ENCODE measurements at places on chromosomes 7 and 10.
A peak's percentile ranks its signal among the peaks of the same experiment; 100 is the strongest.

DNA sequence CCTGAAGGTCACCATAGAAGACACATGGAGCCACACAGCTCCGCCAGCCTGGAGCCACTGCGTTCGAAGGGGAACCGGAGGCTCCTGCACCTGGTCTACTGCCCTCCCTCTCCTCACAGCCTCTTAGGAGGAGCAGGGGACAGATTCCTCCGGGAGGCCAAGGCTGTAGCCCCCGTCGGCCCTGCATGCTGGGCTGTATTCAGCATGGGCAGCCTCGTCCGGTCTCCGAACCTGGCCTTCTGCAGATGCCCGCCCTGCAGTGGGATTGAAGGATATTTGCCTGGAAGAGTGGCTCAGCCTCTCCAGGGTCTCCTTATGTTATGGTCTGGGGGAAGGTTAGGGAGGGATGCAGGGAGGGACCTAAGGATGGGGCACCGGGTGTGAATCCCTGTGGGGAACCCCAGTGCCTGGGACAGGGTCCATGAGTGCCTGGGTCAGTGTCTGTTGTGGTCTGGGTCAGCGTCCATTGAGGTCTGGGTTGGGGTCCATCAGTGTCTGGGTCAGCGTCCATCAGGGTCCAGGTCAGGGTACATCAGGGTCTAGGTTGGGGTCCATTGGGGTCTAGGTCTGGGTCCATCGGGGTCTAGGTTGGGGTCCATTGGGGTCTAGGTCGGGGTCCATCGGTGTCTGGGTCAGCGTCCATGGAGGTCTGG, 13.0 kb upstream of the SCART1 start:
- no peaks in the 10 kb centered on the region for H3K27me3 ChIP-seq
- DNase-seq = no peak
- H3K4me1 ChIP-seq = no peaks in the 10 kb centered on the region
- H3K4me3 ChIP-seq = no peak overlapping the region
- H3K36me3 ChIP-seq = no peaks in the 10 kb centered on the region
- no peak overlapping the region for H3K27ac ChIP-seq

DNA sequence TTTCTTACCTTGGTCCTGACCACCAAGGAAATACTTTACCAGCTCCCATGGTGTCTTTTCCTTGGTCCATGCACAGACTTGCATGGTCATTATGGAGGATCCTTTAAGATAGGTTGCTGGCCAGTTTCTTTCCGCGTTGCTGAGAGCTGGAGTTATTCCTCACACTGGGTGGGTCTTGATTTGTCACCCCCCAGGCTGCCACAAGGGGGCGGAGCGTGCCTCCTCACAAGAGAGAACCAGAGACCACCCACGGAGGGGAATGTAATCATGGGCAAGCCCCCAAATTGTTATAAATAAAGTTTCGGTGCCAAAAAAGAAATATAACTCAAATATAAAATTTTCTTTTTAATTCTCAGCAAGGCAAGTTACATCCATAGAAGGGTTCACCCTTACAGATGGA, 10.5 kb upstream of the TRIM24 start:
- H3K36me3 ChIP-seq = no peaks in the 10 kb centered on the region
- no peaks in the 10 kb centered on the region for H3K4me1 ChIP-seq
- H3K4me3 ChIP-seq = no peak overlapping the region
- no peaks in the 10 kb centered on the region for H3K27me3 ChIP-seq

DNA sequence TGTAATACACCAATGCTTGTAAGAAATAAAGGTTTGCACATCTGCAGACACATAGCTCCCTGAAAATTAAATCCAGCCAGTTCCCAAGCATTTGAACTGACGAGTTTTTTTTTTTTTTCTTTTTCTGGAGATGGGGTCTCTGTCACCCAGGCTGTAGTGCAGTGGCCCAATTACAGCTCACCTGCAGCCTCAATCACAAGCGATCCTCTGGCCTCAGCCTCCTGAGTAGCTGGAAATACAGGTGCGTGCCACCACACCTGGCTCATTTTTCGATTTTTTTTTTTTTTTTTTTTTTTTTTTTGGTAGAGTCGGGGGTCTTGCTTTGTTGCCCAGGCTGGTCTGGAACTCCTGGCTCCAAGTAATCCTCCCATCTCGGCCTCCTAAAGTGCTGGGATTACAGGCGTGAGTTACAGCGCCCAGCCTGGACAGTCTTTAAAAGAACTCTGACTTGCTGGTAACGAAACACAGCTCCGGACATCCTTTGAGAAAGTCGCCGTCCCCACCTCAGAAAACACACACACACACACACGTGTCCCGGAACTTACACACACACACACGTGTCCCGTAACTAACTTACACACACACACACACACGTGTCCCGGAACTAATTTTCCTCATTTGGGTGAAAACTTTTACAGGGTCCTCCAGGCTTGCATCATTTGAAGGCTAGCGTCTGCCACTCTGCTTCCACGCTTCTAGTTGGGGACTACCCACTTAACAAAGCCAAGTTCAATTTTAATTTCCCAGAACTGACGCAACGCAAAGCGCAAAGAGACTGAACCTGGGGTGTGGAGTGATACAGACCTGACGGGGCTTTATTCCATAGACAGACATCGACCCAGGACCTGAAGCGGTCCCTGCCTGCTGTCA, 18.6 kb downstream of the OCM2 start:
- H3K27ac ChIP-seq = peak overlapping the region; percentile 79
- DNase-seq = no peak
- peaks cover 10% of the 10 kb centered on the region for H3K4me1 ChIP-seq
- H3K4me3 ChIP-seq = peak overlapping the region; percentile 82
- peaks cover 22% of the 10 kb centered on the region for H3K36me3 ChIP-seq
- no peaks in the 10 kb centered on the region for H3K27me3 ChIP-seq

- H3K4me3 ChIP-seq = no peak overlapping the region
- no peak for DNase-seq
- H3K27ac ChIP-seq = no peak overlapping the region
- H3K4me1 ChIP-seq = no peaks in the 10 kb centered on the region
- H3K27me3 ChIP-seq = no peaks in the 10 kb centered on the region
Measured at GRCh38 chr7:132815696-132816311, 239.5 kb upstream of the PLXNA4 start.

GRCh38 chr10:98106531-98106930, 27.9 kb upstream of the R3HCC1L start:
- no peak for DNase-seq
- no peaks in the 10 kb centered on the region for H3K4me1 ChIP-seq
- no peaks in the 10 kb centered on the region for H3K36me3 ChIP-seq
- H3K27ac ChIP-seq = no peak overlapping the region
- H3K27me3 ChIP-seq = no peaks in the 10 kb centered on the region

- no peaks in the 10 kb centered on the region for H3K27me3 ChIP-seq
- H3K4me3 ChIP-seq = no peak overlapping the region
- no peaks in the 10 kb centered on the region for H3K4me1 ChIP-seq
- no peak overlapping the region for H3K27ac ChIP-seq
- DNase-seq = no peak
Measured at GRCh38 chr7:40612298-40612697, 477.5 kb downstream of the SUGCT start.

DNA sequence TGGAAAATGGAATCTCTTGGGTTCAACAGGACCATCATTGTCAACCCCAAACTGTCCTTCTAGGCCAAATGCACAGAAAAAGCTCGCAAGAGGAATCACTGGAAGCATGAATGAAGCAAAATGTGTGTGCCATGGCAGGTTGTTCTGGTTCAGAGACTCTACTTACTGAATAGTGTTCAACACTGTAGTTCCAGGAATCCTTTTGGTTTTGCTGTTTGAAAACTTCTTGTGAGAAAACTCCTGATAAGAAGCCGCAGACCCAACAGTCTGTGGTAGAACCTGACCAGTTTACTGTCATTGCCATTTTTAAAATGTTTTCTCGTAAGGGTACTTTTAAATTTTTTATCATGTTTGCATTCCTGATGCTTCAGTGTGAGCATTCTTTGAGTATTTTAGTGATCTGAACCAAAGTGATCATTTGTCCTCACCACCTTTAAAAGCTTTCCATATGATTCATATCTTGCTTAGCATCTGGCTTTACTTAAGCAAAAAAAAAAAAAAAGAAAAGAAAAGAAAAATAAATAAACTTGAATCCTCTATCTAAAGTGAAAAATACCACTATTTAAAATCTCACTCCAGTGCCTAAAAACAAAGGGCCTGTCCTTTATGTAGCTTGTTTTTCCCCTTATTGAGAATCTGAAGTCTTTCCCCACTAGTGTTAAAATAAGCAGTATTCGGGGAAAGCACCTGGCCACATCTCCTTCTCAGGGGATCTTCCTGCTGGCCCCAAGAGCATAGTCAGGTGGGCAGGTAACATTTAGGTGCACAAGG, 92.4 kb downstream of the WNT2 start:
- H3K27me3 ChIP-seq = no peaks in the 10 kb centered on the region
- H3K36me3 ChIP-seq = no peaks in the 10 kb centered on the region
- DNase-seq = no peak
- no peak overlapping the region for H3K27ac ChIP-seq
- no peaks in the 10 kb centered on the region for H3K4me1 ChIP-seq

DNA sequence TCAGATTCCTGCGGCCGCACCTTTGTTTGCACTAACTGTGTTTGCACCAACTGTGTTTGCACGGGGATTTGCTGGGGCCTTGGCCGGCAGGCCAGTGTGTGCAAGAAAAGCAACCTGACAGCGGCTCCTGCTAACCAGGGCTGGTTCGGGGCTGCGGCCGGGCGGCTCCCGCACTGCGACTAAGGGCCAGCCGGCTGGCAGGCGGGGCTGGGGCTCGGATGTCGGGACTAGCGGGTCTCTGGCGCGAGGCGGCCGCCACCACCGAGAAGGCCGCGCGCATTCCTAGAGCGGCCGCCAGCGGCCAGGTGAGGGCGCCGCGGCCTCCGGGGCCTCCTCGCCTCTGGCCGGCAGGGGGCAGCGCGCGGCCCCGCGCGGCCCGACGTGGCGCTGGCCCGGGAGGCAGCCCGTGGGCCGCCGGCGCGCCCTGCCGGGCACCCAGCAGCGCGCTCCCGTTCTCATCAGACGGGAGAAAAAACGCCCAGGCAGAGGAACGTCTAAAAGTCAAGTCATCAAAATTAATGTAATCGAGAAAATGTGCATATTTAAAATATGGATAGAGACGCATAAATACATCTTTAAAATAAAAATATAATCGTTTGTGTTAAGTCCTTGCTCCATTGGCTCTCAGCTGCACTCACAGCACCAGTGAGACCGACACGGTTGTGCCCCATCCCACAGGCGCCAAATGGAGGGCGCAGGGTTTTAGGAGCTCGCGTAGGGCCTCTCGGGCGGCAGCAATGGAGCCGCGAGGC, 38.5 kb downstream of the ZNF777 start:
- DNase-seq = peak; percentile 80
- peak overlapping the region; percentile 71 for H3K27ac ChIP-seq
- H3K27me3 ChIP-seq = no peaks in the 10 kb centered on the region

DNA sequence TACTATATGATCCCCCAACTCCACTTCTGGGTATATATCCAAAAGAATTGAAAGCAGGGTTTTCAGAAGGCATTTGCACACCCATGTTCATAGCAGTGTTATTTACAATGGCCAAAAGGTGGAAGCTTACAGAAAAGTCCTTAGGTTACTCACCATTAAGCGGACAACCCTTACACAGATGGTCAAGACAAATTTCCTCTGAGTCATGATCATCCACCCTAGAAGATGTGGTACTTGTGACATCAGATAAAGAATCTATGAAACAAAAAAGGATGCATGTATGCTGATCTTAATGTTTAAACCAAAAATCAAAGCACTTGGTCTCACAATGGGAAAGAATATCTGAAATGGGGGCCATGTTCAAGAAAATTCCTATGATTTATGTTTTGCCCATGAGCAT, 31.1 kb downstream of the ZC3HAV1 start:
- H3K4me3 ChIP-seq = no peak overlapping the region
- no peak for DNase-seq
- no peak overlapping the region for H3K27ac ChIP-seq
- no peaks in the 10 kb centered on the region for H3K27me3 ChIP-seq
- H3K4me1 ChIP-seq = peaks cover 13% of the 10 kb centered on the region

- no peak for DNase-seq
- no peak overlapping the region for H3K27ac ChIP-seq
- H3K4me3 ChIP-seq = no peak overlapping the region
- H3K36me3 ChIP-seq = no peaks in the 10 kb centered on the region
- peaks cover 31% of the 10 kb centered on the region for H3K27me3 ChIP-seq
Measured at GRCh38 chr7:28407651-28408050, 4.7 kb upstream of the CREB5 start.

DNA sequence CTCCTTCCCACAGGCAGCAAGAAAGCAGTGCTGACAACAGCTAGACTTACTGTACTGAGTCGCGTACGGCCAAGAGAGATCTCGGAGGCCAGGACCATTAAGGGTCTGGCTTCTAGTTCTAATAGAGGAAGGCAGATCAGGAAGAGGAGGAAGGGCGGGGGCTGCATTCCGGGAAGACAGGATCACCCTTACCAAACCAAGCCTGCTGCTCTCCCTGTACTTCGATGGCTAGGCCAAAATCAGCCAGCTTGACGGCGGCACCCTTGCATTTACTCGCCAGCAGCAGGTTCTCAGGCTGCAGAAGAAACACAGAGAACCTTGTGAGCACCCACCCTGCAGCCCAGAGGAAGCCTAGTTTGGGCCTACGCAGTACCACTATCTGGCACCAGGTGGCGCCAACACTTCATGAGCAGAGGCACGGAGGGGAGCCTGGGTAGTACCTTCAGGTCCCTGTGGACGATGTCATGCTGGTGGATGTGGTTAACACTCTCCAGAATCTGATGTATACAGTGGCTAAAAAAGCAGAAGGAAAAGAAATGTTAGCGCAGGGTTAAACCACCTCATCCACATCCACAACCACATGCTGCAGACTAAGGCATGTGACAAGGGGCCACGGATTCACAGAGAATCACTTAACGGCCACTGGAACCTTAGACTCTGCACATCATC, 25.4 kb downstream of the CAMK2G start:
- H3K27me3 ChIP-seq = no peaks in the 10 kb centered on the region
- H3K36me3 ChIP-seq = peaks cover 73% of the 10 kb centered on the region
- peak overlapping the region; percentile 50 for H3K27ac ChIP-seq
- H3K4me3 ChIP-seq = peak overlapping the region; percentile 4
- DNase-seq = peak; percentile 88

DNA sequence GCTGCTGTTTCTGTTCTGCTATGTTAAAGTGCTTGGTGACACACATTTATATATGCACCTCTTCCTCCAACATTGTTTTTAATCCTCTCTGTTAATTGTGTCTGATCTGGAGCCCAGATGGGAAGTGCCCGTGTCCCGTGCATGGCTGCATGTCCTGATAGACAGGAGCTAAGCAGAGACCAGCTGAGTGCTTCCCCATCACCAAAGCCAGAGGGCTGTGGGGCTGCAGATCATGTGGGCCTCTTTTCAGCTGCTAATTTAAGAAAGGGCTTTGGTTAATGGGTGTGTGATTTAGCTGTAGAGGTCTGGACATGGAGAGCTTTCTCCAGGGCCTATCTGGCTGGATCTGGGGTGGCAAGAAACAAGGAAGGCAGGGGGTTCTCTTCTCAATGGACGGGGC, 96.5 kb upstream of the NPS start:
- no peaks in the 10 kb centered on the region for H3K4me1 ChIP-seq
- no peaks in the 10 kb centered on the region for H3K27me3 ChIP-seq
- H3K36me3 ChIP-seq = peaks cover 10% of the 10 kb centered on the region
- no peak overlapping the region for H3K4me3 ChIP-seq
- no peak overlapping the region for H3K27ac ChIP-seq

All from lower lobe of right lung (tissue), 2 donors.